ENCODE measurements at places on chromosomes 1 and 21.

GRCh38 chr1:117930484-117930883 is 945 bp downstream of the WDR3 start:
- DNase-seq = no peak

- DNase-seq = no peak
Observed at GRCh38 chr1:3879099-3879498, 21.0 kb downstream of the C1orf174 start.

GRCh38 chr1:180117764-180118116 is 36.9 kb upstream of the QSOX1 start:
- no peak for DNase-seq

- no peak for DNase-seq
Observed at GRCh38 chr1:230831771-230832170, 36.5 kb downstream of the C1orf198 start.

DNA sequence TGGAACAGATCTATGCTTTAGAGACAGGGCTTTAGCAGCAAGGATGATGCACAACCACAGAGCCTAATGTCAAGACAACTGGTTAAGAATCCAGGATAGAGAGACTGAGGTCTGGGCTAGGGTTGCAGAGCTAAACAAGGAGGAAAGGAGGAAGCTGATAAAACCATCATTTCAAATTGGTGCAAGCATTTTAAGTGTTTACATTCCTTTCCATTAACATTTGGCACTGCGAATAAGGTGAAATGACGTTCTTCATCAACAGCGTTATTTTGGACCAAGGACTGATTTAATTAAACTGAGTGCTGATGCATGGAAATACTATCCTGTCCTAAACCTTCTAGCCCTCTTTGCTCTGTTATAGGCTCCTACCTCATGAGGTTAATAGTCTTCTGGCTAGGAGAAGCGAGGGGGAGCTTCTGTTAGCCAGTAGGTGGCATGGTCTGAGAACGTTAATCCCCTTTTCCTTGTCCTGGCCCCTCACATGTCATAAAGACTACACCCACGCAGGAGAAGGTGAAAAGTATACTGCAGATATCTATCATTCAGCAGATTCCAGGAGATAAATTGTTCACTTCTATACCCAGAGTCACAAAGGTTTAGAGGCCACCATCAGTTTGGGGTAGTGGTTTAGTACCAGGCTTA is 7.6 kb upstream of the C1orf21 start:
- DNase-seq = no peak

GRCh38 chr1:33047290-33047689 is 10.6 kb upstream of the AK2 start:
- DNase-seq = no peak

- DNase-seq = no peak
Observed at GRCh38 chr1:204443871-204444581, 32.4 kb upstream of the PPP1R15B start.

GRCh38 chr1:96971849-96972602 is 250.4 kb downstream of the PTBP2 start:
- DNase-seq = no peak

All from posterior cingulate gyrus (tissue), 11 donors.